Vagina (tissue), 2 donors: ENCODE measurements at places on chromosomes 13 and 19.

GRCh38 chr19:38654628-38655055 is 7.2 kb downstream of the ACTN4 start:
- no peak for DNase-seq

GRCh38 chr19:6476155-6476895 is 5.3 kb downstream of the DENND1C start:
- no peak for DNase-seq

DNA sequence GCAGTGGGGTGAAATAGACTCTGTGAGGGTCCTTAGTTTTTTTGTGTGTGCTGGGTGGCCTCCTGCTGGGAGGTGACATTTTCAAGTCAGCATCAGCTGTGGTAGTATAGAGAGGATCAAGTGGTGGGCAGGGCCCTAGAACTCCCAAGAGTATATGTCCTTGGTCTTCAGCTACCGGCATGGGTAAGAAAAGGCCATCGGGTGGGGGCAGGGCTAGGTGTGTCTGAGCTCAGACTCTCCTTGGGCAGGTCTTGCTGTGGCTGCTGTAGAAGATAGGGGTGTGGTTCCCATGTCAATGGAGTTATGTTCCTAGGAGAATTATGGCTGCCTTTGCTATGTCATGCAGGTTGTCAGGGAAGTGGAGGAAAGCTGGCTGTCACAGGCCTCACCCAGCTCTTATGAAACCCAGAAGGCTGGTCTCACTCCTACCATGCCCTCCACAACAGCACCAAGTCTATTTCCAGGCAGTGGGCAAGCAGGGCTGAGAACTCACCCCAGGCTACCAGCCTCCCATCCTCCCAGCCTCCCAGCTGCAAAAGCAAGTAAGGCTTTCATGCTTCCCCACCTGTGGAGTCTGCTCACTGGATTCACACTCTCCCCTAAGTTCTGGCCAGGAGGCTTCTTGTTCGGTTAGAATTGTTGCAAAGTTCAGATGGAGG is 130.6 kb upstream of the SOX1 start:
- peak; percentile 70 for DNase-seq

- DNase-seq: no peak
These were observed 135.0 kb downstream of the URI1 start for GRCh38 chr19:30076751-30077670.

DNA sequence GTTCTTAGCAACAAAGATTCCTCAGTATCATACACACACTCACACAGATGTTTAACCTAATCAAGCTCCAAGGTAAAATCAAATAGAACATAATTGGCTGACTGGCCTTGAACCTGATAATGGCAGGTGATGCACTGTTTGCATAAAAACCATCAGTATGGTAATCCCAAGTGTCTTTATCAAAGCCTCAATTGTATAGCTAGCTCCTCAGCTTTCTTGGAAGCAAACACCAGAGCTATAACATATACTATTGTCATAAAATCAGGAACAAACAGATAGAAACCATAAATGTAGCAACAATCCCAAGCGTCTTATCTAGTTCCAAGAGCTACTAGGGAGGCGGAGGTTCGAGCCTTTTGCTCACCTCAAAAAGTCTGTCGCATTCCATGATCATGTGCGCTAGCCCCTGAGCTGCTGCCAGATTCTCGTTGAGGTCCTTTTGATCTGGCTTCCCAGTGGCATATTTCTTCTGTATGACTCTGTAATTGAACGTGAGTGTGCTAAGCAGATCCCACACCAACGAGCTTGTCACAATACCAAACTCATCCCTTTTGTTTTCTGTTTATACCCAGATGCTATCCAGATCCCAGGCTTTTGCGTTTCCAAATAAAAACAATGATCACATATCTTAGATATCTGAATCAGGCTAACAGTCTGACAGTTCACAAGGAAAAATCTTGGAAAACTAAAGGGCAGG is 95.3 kb downstream of the KL start:
- DNase-seq: no peak

- DNase-seq: no peak
These were observed 43.3 kb downstream of the ATP11A start for GRCh38 chr13:112733112-112733511.

DNA sequence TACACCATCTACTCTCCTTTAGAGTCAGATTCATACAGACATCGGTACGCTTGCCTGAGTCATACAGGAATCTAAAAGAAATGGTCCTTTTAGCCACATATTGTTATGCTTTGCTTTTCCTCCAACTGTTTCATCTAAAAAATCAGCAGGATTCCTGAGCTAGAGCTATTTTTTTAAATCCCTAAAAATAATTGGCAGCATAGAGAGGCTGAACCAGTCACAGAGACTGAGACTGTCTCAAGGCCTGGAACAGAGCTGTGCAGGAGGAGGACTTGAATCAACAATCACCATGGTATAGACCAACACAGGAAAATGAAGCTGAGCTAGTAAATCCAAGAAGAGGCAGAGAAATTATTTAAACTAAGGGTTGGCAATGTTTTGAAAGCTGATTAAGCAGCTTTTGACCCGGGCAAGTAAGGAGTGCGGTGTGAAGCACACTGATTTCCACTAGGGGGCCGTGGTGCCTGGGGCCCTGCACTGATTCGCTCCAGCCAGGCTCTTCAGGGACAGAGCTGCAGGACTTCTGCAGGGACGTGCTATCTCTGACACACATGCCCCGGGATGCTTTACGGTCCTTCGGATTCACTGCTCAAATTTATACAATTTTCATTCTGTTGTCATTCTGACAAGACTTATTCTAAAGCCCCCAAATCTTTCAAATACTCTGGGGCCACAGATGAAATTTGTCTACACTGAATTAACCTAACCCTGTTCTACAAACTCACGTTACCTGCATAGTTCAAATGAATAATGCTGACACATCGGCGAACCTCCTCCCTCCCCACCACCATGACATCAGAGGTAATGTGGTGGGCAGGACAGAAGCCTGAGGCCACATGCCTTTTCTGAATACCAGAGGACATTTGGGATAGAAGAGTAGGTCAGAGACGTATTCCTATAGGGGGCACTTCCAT is 87.6 kb upstream of the SLC15A1 start:
- no peak for DNase-seq
